ENCODE measurements at places on chromosomes 13 and 19. TPM values are rescaled to one million over a fixed set of nuclear protein-coding genes. Genes with fewer than 3 reads are reported as not detected.

Gene CTXN1
- total RNA-seq: 0.58 TPM

- H3K27ac ChIP-seq: no peak overlapping the region
- H3K4me3 ChIP-seq: no peak overlapping the region
- H3K4me1 ChIP-seq: peaks cover 6% of the 10 kb centered on the region
- no peaks in the 10 kb centered on the region for H3K27me3 ChIP-seq
- no peaks in the 10 kb centered on the region for H3K36me3 ChIP-seq
Observed at GRCh38 chr13:29543230-29544215, 52.0 kb downstream of the SLC7A1 start.

Gene DGKH
- 5.1 TPM for total RNA-seq

DNA sequence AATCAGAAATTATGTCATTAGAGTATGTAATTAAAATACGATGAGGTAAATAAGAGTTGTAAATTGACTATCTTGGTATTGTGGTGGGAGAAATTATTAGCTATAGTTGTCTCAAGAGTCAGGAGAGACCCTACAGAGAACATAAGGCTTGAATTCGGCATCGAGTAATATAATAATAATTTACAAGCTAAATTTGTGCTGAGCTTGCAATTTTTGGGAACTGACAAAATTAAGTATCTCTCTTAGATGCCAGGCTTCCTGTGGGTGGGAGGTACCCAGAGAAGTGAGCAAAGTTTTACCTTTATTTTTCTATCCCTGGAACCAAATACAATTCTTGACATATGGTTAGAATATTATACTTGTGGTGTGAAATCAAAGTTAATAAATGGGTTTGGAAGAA, 1637.0 kb downstream of the EFNB2 start:
- no peak overlapping the region for H3K4me3 ChIP-seq
- H3K4me1 ChIP-seq: peaks cover 6% of the 10 kb centered on the region
- no peaks in the 10 kb centered on the region for H3K27me3 ChIP-seq
- DNase-seq: no peak

- no peak overlapping the region for H3K4me3 ChIP-seq
- no peak for DNase-seq
- peaks cover 35% of the 10 kb centered on the region for H3K36me3 ChIP-seq
- H3K27ac ChIP-seq: no peak overlapping the region
Observed at GRCh38 chr19:46376241-46377153, 29.6 kb downstream of the PPP5C start.

Gene CFAP97D2
- total RNA-seq: not detected

Measured in muscle of leg (tissue), 16 donors.